ENCODE measurements at places on chromosomes 11 and 22.
A peak's percentile ranks its signal among the peaks of the same experiment; 100 is the strongest.

DNA sequence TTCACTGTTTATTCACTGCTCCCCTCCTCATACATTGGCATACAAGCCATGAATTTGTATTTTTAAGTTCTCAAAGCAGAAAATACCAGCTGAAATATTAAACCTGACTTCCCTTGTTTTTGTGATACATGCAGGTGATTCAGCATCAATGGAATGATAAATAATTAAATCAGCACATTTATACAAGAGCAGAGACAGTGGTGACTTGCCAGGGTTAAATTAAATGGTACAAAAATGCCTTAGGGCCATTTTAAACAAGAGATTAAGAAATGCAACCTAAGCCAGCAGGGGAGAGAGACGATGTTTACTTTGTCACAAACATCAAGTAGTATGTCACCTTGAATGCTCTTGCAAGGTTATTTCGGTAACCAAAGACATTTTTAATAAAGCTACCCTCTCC, 95.9 kb upstream of the DDI1 start:
- DNase-seq = no peak

- no peak for DNase-seq
These were observed 13.2 kb downstream of the MMP3 start for GRCh38 chr11:102830001-102830727.

GRCh38 chr11:66467034-66467659, 442 bp downstream of the PELI3 start:
- DNase-seq = peak; percentile 63

DNA sequence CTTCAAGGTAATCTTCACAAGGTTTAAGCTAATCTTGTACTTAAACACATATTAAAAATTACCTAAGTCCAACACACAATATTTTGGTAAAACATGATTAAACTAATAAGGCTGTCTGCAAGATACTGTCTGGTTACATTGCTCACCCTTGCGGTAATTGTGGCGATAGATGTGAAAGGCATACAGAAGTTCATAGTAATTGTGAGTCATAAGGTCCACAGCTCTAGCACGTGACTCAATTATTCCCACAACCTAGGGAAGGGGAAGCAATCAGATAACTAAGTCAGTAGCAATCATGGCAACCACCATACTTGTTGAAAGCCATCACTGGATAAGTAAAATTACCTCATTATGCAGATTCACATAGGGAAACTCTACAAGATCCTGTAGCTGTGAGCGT, 30.5 kb upstream of the FNBP4 start:
- DNase-seq = peak; percentile 28

DNA sequence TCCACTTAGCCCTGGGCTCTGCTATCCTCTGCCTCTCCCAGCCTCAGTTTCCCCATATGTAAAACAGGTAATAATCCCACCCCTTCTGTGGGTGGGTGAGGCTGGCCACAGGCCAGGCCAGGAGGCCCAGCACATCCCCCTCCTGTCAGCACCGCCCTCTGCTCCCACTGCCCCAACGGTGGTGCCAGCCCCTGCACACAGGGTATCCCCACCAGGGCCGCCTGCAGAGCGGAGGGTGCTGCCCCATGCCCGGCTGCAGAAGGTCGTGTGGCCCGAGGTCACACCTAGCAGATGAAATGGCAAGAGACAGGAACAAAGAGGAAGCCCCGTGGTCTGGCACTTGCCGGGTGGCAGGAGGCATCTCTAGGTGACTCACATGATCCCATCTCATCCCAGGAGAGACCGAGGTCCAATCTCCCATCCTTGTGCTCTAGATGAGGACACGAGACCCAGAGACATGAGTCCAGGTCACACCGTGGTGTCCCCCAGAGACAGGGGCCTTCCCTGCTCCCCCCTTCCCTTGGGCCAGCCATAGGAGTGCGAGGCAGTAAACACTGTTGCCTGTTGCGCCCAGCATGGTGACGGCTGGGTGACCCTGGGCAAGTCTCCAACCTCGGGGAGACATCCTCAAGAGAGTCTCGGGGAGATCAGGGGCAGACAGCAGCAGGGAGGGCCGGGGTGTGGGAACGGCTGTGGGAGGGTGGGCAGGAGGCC, 27.2 kb upstream of the PPARA start:
- DNase-seq = no peak

DNA sequence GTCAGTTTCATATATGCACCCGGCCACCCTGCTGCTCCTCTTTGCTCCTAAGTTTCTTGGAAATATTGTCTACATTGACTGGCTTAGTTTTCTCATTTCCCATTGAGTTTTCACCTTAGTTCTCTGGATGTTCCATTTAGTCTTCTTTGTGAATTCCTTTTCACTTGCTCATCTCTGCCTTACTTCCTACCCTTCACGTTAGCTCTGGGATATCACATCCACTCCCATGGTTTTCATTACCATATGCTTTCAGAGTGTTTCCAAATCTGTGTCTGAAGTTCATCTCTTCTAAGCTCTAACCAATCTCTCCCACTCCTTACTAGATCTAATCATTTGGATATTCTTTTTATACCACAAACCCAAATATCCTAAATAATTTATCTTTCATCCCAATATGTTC, 226.4 kb downstream of the FAM76B start:
- DNase-seq = no peak

GRCh38 chr22:19933341-19934241, 8.0 kb upstream of the COMT start:
- DNase-seq = no peak

GRCh38 chr11:62024936-62025486, 57.6 kb upstream of the FTH1 start:
- no peak for DNase-seq

DNA sequence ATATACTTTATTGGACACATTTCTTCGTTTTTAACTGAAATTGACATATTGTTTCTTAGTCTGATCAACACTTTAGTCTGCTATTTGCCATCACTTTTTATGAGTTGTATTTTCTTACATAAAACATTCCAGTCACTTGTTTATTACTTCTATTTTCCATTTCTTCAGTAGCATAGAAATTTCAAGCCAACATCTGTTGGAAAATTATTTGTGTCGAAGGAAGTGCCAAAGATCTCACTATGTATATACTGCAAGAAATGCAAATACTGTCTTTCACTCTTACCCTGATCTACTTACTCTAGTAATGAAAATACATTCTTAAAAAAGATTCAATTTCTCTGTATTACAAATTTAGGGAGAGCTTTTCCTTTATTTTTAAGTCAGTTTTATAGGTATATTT, 105.9 kb downstream of the SLC17A6 start:
- DNase-seq = no peak

- DNase-seq = no peak
These were observed 54.9 kb downstream of the TSPAN18 start for GRCh38 chr11:44781655-44782054.

DNA sequence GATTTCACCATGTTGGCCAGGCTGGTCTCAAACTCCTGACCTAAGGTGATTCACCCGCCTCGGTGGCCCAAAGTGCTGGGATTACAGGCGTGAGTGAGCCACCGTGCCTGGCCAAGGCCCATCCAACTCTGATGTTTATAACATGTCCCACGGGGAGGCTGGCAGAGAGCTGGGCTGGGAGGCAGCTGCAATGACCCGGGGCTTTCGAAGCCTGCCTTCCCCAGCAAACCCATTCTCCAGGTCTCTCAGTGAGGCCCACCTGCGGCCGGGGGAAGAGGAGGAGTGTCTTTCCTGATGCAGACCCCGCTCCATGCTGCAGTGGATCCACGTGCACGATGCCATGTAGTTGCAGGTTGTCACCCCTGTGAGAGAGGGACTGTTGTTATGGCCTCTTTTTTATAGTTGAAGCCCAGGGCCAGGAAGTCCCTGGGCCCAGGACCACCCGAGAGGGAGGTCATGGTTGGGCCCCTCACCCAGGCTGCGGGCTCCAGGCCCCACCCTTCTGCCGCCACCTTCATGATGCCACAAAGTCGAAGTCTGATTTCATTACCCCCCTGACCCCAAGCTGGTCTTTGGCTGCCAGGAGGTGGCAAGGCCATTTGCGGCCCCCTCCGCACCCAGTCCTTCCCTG, 38.3 kb downstream of the KCNJ4 start:
- DNase-seq = no peak

- no peak for DNase-seq
These were observed 254.0 kb upstream of the CCDC90B start for GRCh38 chr11:83540112-83540675.

GRCh38 chr11:122344215-122344614, 228.2 kb upstream of the BLID start:
- DNase-seq = no peak

DNA sequence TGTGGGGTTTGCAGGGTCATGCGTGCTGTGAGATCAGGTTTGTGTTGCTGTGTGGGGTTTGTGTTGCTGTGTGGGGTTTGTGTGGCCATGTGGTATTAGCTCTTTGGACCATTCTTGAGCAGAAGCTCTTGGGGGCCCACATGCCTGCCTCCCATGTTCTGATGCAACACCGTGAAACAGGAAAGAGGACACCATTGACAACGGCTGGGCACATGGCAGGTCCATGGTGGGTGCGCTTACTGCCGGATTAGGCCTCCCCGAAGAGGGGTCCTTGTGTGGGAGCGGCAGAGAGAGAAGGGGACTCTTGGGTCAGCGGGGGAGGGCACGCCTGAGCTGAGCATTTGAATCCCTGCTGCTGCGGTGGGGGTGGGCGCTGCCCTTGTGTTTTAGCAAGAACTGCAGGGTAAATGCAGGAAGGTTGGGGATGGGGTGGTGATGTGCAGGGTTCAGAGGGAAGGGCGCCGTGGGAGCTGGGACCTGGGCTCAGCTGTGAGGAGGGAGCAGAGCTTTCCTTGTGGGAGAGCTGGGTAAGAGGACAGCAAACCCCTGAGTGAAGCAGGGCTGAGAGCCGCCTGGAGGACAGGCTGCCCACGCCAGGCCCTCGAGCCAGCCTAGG, 361.5 kb downstream of the TBC1D22A start:
- peak; percentile 17 for DNase-seq

- DNase-seq = no peak
These were observed 5.3 kb downstream of the TNNT3 start for GRCh38 chr11:1924646-1925372.

DNA sequence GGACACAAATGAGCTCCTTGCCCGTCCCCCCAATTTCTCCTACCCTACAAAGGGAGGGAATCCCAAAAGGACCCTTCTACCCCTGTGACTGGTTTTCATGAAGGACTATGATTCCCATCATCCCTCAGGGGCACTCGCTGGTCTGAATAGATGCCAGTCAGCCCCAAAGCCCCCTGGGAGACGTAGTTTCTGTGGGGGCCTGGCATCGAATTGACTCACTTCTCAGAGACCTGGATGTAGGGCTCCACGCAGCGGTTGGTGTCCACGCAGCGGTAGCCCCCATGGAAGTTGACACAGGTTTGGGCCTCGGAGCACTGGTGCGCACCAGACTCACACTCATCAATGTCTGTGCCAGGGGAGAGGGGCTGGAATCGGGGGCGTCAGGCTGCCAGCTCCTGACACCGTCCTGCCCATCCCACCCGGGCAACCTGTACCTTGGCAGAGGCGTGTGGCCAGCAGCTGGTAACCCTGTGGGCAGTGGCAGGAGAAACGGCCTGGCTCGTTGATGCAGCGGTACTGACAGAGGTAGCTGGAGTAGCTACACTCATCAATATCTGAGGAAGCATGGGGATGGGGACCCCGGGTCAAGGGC, 4.4 kb downstream of the EFEMP2 start:
- DNase-seq = peak; percentile 73

DNA sequence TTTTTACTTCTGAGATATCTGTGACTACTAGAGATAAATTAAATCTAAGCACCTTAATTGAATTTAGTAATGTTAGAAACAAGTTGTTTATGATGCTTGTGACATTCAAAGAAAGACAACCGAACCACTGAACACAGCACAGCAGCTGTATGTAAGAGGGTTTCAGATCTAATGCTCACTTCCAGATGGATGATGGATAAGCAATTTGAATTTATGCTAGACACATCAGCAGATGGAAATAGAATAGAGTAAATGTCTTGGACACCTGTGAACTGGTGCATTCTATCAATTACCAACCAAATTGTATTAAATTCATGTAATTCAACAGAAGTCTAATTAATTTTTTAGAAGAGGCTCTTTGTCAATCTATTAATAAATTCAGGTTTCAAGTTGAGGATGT, 306.3 kb downstream of the CNTN5 start:
- no peak for DNase-seq

DNA sequence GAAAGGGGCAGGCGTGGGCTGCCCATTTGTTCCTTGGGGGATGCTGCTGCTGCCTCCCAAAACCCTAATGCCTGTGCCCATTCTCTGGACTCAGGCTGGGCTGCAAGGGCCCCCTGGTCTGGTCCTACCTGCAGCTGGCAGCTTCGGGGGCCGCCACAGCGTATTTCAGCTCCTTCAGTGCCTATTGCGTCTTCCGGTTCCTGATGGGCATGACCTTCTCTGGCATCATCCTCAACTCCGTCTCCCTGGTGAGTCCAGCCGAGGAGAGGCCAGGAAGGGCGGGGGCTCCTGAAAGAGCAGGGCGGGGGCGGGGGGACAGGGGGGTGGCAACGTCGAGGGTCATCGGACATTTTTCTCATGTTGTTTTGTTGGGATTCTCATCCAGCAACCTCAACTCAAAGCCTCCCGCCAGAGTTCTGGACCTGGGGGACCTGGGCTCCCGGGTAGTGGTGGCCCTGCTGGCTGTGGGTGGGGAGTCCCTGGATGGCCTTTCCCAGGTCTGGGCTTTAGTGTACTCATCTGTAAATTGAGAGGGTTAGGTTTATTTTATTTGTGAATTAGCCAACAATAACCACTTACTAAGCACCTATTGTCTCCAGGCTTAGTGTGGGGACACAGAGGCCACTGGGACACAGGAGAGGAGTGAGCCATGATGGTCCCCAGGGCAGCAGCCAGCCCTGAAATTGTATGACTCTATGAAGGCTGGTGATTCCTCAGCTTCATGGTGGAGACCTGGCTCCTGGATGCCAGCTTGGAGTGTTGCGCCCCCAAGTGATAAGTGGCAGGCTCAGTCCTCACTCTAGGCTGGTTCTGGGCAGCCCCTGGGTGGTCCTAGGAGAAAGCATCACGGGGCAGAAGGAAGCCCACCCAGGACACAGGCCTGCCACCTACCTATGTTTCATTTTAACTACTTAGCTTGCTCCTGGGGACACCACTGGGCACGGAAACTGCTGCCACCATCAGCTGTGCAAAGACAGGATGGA, 36.0 kb downstream of the CAPN1 start:
- DNase-seq = no peak

DNA sequence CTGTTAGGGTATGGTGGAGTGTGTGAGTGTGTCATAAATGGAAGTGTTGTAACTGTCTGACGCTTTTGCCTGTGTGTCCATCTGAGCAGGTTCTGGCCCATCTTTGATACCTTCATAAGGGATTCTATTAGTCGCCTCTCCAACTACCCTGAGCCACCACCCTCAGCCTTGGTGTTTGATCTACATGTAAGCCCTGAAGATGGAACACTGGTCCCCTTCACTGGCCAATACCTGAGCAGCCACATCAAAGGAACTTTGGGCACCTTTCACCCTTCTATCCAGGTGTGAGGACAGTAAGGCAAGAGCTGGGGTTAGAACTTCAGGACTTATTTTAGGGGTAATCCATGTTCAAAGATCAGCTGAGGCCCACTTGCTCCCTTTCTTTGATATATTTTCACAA, 51.0 kb downstream of the DNHD1 start:
- no peak for DNase-seq

All from A673 (cell line).